ENCODE measurements at places on chromosomes 4 and X.

GRCh38 chr4:37890801-37891259 is at the start of gene TBC1D1:
TBC1D1 (plus strand) TSS chr4:37891084; CDS start chr4:37902096, 11,012 bp downstream.
- DNase-seq, result no peak

DNA sequence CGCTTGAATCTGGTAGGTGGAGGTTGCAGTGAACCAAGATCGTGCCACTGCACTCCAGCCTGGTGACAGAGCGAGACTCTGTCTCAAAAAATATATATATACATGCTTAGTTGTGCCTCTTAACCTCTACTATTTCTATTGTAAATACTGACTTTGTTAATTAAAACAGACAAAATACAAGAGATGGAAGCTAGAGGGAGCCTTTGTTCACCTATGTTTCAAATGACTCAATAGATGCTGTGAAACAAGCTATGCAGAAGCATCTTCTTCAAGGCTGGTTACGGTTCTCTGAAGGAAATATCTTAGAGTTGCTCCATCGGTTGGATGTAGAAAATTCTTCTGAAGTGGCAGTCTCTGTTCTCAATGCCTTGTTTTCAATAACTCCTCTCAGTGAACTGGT is 6.2 kb downstream of the NCAPG start:
- DNase-seq, result peak; percentile 77

DNA sequence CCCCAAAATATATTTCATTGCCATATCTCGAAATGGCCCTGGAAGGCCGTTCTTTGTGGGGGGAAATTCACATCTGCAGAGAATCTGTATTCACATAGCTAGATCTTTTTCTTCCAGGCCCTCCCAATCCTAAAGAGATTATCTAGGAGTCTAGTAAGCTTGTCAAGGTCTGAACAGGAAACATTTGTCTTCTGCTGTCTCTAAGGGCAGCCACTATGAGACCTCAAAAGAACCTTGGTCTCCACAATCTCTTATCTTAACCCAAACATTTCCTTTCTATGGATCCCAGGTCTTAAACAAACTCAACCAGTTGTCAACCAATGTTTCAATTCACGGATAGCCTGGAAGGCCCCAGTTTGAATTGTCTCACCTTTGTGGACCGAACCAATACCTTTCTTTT is 45.0 kb downstream of the CRLF2 start:
- DNase-seq, result no peak

GRCh38 chr4:180434131-180434895 is 1808.9 kb upstream of the TENM3 start:
- DNase-seq, result no peak

- DNase-seq, result no peak
These were observed 133.6 kb upstream of the C1QTNF7 start for GRCh38 chr4:15294202-15294601.

- no peak for DNase-seq
These were observed 61.4 kb downstream of the LRP2BP start for GRCh38 chr4:185334326-185334725.

- DNase-seq, result peak; percentile 70
These were observed 18.4 kb downstream of the MAML3 start for GRCh38 chr4:140135529-140136088.

- peak; percentile 52 for DNase-seq
These were observed 554 bp downstream of the PCDH7 start for GRCh38 chr4:30720661-30721184.

GRCh38 chr4:104248726-104249125 is 246.0 kb downstream of the CXXC4 start:
- no peak for DNase-seq

DNA sequence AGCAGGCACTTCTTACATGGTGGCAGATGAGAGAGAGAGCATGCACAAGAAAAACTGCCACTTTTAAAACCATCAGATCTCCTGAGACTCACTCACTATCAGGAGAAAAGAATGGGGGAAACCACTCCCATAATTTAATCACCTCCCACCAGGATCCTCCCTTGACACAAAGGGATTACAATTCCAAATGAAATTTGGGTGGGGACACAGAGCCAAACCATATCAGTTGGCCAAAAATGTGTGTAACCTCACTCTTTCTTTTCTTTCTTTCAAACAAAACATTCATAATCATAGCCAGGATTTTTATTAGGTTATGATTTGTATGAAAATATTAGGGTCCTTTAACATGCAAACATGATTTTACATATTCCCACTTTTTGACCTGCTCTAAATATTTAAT is 222.1 kb downstream of the PCDH18 start:
- peak; percentile 65 for DNase-seq

- DNase-seq, result no peak
These were observed 146.4 kb downstream of the VEGFC start for GRCh38 chr4:176646311-176646710.

- no peak for DNase-seq
These were observed 31.1 kb downstream of the RAB28 start for GRCh38 chr4:13452927-13453579.

- DNase-seq, result no peak
These were observed 57.4 kb upstream of the MSN start for GRCh38 chrX:65610040-65610439.

DNA sequence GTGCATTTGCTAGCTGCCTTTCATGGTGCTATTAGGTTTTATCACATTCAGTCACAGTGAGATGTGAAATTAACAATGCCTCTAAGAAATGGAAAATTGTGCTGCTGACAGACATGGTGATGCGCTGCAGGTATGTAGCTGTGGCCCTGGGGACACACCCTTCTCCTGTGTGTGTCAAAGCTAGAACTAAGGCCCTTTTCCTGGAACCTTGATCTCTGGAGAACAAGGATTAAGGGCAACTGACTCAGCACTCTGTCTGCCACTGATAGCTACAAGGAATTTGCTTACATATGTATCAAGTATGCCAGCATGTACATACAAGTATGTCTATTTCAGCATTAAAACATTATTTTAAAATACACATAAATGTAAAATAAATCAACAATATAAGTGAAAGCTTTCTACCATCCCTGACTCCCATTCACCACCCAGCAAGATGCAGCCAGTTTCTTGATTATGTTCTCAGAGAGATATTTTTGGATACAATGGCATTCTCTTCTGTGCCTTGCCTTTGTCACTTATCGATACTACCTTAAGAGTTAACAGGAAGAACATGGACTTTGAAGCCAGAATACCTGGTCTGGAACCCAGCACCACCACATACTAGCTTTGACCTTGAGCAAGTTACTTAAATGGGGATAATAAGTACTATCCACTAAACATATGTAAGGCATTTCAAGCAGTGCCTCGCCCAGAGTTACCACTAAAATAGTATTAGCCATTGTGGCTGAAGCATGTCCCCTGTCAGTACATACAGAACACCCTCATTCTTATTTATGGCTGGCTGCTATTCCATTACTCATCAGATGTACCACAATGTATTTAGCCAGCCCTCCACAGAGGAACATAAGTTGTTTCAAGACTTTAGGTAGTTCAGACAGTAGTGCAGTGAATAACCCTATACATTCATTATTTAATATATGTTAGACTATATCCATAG is 68.5 kb downstream of the NPNT start:
- DNase-seq, result peak; percentile 50

DNA sequence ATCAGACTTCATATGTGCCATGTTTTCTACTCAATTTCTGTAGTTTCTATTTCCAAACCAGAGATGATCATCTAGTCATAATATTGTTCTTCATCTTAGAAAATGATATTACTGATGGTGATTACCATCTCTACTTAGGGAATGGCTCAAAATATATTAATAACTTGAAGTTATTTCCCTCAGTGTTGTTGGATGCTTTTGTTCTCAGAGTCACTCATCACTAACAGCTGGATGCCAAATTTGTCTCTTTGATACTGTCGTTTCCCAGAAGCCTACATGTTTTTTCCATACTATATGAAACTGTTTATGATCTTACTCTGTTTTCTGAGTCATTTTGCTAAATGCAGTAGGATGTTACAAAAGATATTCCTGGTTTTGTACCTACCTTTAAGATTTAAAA is 8.9 kb downstream of the PGAM4 start:
- no peak for DNase-seq

GRCh38 chr4:129064717-129065116 is 28.6 kb downstream of the SCLT1 start:
- DNase-seq, result peak; percentile 52

GRCh38 chrX:129188231-129188630 is 335.1 kb downstream of the SMARCA1 start:
- DNase-seq, result no peak

DNA sequence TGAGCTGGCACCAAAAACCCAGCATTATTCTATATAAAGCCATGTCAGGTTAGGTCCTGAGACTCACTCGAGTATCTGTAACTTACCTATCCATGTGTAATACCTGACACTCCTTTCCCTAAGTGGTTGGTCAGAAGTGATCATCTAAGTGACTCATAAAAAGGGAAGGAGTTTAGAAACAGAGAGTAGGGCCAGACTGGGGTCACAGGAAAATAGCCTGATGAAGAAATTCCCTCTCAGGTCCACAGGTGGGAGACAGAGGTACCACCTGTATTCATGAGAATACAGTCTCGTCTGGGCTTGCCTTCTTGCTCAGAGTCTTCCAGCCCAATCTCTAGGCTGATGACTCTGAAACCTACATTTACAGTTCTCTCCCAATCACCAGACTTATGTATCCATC is 161.8 kb upstream of the MAP3K15 start:
- DNase-seq, result no peak

DNA sequence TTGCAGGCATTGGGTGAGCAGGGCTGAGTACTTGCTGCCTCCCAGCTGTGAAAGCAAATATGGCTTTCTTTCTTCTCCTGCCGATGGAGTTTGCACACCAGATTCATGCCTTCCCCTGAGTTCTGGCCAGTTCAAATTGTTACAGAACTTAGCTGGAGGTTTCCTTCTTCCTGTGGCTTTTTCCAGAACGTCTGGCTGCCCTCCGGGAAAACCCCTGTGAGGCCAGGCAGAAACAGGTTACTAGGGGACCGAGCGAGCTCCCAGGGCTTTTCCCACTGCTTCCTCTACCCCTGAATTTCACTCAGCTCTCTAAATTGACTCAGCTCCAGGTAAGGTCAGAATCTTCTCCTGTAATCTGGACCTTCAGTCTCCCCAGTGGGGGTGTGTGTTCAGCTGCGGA is 482.4 kb downstream of the C4orf33 start:
- DNase-seq, result no peak

DNA sequence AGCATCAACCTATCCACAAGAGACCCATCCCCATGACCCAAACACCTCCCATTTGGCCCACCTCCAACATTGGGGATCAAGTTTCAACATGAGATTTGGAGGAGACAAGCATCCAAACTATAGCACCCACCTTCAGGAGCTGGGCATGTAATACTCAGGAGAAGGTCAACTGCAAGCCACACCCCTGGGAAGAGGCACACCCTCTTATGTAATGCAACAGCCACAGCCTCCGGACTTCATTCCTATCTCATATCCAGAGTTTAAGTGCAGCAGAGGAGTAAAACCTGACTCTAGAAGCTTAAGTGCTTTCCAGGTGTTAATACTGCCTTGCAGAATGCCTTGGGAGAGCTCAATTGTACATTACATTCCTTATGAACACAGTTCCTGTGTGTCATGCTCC is 197.4 kb downstream of the PTTG2 start:
- DNase-seq, result no peak

DNA sequence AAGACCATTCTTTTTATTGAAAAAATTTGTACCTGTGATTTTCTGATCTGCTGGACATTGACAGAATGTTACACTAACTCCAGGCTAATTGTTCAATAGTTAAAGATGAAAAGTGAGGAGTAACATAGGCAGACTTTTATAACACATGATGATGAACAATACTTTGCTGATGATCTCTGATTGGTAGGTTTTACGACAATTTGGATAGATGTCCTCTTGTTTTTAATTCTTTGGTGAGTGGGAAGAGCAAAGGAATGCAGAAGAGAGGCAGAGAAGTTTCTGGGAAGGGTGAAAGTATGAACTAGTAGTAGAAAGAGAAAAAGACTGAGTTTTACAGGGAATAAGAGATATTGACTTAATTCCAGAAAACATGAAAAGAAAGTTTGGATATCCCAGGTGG is 267.3 kb upstream of the HAND2 start:
- DNase-seq, result peak; percentile 16

DNA sequence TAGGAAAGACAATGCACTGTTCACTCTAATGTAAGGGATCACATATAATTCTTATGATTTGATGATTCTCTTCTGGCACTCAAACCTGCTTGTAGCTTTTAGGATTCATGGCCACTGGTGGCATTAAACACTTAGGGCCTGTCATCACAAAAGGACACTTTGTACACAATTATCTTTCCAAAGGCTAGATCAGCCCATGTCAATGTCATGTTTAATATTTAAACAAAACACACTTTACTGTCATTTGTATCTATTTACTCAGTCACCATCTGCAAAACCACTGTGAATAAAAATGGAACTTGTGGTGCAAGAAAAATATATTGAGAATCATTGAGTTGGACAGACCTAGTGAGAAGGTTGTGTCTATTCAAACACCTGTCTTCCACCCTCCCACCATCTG is 83.6 kb upstream of the TTC29 start:
- no peak for DNase-seq

GRCh38 chr4:120929847-120930246 is 7.3 kb upstream of the PRDM5 start:
- DNase-seq, result peak; percentile 6

DNA sequence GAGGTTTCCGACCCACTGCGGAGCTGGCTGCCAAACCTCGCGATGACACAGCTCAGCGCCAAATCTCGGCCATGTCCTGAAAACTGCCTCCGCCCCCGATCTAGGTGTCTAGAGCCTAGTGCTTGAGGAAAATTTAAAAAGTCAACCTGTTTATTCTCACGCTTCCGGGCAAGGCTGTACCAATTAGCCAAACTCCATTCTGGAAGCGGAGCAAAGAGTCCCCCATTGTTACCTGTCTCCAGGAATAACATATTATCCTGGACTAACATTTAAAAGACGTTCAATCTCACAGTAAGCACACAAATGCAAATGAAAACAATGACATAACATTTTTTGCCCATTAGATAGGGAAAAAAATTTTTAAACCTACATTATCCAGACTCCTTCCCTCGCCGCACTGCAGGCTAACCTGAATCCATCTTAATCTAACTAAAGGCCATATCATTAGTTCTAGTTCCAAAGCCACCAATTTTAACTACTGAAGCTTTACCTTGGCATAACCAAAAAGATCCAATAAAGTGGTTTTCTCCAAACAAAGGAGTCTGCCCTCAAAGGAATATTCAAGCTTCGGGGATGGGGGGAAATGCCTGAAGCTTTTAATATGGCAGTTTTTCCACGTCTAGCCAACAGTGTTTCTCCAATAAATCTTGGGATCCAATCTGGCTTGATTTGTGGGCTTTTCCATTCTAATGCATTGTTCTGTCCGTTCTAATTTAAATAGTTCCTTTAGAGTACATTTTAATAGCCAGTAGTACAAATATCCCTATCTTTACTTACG is 1.9 kb downstream of the HUWE1 start:
- DNase-seq, result no peak

DNA sequence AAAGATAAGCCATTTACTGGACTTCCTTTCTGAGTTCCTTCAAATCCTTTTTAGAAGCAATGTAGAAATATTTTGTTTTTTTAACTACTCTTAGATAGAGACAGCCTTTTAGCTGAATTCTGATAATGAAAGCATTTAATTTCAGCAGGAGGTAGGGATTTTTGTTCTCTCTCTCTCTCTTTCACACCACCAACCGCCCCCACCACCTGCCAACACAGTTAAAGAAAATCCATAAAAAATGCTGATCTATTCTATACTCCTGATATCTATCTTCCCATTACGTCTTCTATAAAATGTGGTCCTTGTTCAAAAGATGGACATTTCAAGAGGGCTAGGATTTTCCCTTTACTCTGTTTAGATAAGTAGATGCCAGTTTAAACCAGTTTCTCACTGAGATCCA is 104.5 kb downstream of the DCLK2 start:
- DNase-seq, result no peak

Measured in fibroblast of skin of abdomen (primary cell).